G401 (cell line): ENCODE measurements at places on chromosomes 6 and 20. TPM values are rescaled to one million over a fixed set of nuclear protein-coding genes. Genes with fewer than 3 reads are reported as not detected.

PRR18 gene
- not detected in 2 replicates for total RNA-seq

PGC gene
- total RNA-seq = not detected in 2 replicates

PRRT1 gene
- 0.51 TPM in 1 of 2 replicates, not detected in the other for total RNA-seq

ZC2HC1B gene
- not detected in 2 replicates for total RNA-seq

HLA-DOB gene
- not detected in 2 replicates for total RNA-seq

RRBP1 gene
- total RNA-seq = 49.2 and 67.8 TPM in 2 replicates

GSTA2 gene
- not detected in 2 replicates for total RNA-seq

SLC52A3 gene
- 0.06 TPM in 1 of 2 replicates, not detected in the other for total RNA-seq

OR2H1 gene
- total RNA-seq = not detected in 2 replicates

PRICKLE4 gene
- 7.7 TPM in 1 of 2 replicates, not detected in the other for total RNA-seq

WFDC2 gene
- not detected in 2 replicates for total RNA-seq

SPTLC3 gene
- not detected in 2 replicates for total RNA-seq

COL11A2 gene
- 7.0 and 10.4 TPM in 2 replicates for total RNA-seq

SOBP gene
- total RNA-seq = 3.7 and 5.0 TPM in 2 replicates

CD24 gene
- total RNA-seq = 1.3 TPM in 1 of 2 replicates, not detected in the other

TFB1M gene
- total RNA-seq = 13.0 and 13.3 TPM in 2 replicates

HRH3 gene
- not detected in 2 replicates for total RNA-seq

LST1 gene
- total RNA-seq = not detected in 2 replicates

ANGPT4 gene
- not detected in 2 replicates for total RNA-seq

TBXT gene
- total RNA-seq = 2.2 TPM in 1 of 2 replicates, not detected in the other

SLC17A2 gene
- total RNA-seq = not detected in 2 replicates

HCK gene
- total RNA-seq = 0.12 and 0.41 TPM in 2 replicates

NHSL1 gene
- total RNA-seq = 0.80 and 7.8 TPM in 2 replicates

REM1 gene
- not detected in 2 replicates for total RNA-seq

NRM gene
- total RNA-seq = 2.6 and 8.8 TPM in 2 replicates
